RKO (cell line): ENCODE measurements at places on chromosomes 13 and 19.

DNA sequence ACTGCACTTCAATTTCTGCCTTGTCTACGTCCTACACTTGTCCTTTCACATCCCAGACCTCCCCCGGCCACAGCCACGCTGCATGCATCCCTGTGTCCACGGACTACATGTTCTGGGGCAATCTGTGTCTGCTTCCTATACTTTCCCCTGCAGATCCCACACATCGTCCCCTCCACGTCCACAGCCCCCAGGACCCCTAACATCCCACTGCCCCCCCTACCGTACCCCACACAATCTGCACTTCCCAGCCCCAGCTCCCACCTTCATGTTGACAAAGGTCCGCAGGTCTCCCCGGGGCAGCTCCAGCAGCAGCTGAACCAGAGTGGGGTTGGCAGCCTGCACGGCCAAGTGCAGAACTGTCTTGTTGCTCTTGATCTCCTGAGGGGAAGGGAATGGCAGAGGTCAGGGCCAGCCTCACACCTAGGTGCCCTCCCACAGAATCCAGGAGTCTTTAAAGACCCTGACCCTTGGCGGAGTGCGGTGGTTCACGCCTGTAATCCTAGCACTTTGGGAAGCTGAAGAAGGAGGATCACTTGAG is 10.2 kb downstream of the NFKBID start:
- DNase-seq, result no peak

- no peak for DNase-seq
These were observed 14.1 kb downstream of the UBAC2 start for GRCh38 chr13:99214731-99215130.

GRCh38 chr13:60143775-60144174 is 20.0 kb downstream of the DIAPH3 start:
- DNase-seq, result no peak

GRCh38 chr13:29681864-29682263 is 86.4 kb upstream of the SLC7A1 start:
- no peak for DNase-seq

DNA sequence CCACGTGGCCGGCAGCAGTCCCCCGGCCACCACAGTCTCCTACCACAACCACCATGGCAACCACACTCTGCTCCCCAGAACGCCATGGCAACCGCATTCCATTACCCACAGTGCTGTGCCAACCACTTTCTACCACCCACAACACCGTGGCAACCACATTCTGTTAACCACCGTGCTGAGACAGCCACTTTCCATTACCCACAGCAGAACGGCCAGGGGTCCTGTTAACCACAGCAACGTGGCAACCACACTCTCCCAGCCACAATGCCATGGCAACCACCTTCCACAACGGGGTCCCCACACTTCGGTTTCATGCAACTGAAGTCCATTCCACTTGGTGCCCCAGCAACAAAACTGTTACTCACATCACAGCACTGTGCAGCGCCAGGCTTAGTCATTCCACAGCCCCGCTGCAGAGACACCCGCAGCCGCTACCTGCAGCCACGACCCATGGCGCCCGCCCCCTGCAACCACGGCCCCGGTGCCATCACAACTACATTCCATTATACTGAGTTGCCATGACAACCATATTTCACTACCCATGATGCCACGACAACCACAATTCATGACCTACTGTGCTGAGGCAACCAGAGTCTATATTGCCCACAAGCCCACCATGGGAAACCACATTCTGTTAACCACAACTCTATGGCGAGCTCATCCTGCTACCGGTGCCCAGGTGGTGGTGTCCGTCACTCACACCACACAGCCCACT is 10.0 kb downstream of the DPF1 start:
- peak; percentile 27 for DNase-seq
